ENCODE measurements at places on chromosomes 11 and 22.

GRCh38 chr11:132123854-132124835 is 753.7 kb downstream of the NTM start:
- no peak for DNase-seq

GRCh38 chr11:116930586-116930985 is 93.2 kb upstream of the APOA1 start:
- peak; percentile 62 for DNase-seq

DNA sequence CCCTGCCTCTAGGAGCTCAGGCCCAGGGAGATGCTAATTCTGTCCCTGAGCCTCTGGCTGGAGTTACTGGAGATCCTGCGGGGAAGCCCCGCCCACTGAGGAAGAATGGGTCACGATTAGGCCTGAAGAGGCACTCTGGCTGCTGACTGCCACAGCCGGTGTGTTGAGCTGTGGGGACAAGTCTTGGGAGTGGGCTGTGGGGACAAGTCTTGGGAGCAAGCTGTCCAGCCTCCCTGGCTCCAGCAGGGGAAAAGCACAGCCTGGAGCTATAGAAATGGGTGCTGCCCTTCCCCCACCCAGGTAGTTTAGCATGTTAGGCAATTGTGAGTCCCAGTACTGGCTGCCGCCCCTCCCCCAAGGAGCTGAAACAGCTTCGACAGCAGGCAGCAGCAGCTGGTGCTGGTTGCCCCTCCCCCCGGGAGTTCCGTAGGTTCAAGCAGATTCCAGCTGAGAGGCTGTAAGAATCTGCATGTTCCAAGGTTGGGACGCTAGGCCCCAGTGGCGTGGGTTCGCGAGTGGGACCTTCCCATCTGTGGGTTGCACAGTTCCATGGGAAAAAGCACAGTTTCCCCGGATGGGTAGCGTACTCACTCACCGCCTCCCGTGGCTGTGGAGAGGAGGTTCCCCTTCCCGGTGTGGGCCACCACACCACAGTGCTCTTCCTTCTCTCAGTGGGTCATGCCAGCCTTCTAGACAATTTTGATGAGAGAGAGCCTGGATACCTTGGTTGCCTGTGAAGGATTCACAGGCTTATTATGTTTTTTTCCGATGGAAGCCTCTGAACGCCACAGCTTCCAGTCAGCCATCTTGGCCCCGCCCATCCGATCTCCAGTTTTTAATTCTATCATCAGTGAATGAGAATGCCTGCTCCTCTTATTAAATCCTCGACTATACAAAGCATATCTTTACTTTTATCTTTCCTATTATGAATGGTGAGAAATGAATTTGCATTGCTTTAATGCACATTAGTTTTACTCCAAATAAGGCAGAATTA is 61.5 kb downstream of the MSANTD4 start:
- no peak for DNase-seq

GRCh38 chr11:22539821-22540256 is 85.8 kb downstream of the FANCF start:
- no peak for DNase-seq

DNA sequence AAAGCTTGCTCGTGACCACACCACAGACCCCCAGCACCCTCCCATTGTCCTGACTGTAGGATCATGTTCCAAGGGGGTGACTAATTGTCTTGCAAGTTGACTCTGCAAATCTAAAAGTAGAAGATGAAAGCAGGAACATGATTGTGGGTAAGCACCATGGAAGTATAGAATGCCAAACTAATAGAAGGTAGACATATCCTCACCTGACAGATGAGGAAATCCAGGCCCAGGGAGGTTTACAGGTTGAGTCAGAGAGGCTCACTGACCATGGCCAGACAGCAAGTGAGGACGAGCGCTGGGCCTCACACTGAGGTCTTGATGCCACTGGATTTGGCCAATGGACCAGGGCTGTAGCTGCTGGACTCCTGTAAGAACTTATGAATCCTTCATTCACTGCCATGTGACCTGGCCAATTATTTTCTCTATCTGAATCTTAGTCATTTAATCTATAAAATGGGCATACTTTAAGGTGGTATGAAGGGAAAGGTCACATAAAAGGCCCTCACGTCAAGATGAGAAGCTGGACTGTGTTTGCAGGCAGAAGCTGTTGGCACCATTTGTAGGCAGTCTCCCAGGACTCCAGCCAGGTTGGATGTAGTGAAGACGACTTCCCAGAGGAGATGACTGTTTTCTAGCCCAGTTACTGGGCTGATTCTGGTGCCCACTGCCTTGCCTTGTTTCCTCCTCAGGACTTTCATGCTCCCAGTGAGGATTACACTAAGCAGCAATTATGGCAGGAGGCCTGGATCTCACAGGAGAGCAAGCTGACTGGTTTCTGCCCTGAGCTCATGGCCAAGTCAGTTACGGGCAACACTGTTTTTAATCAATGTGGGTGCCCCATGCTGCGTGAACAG is 54.6 kb downstream of the GAB4 start:
- no peak for DNase-seq

GRCh38 chr11:19842505-19842904 is 129.9 kb downstream of the NAV2 start:
- no peak for DNase-seq

DNA sequence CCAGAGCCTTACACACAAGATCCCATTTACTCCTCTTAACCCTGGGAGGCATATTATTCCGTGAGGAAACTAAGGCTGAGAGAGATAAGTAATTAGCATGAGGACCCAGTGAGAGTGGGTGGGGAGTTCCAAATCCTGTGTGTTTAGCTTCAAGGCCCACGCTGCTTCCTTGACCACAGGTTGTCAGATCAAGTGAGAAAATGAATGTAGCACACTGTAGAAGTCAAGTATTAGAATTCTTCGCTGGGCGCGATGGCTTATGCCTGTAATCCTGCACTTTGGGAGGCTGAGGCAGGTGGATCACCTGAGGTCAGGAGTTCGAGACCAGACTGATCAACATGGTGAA is 3.8 kb downstream of the CYB561A3 start:
- no peak for DNase-seq

GRCh38 chr11:125425601-125426000 is 70.5 kb downstream of the FEZ1 start:
- no peak for DNase-seq

DNA sequence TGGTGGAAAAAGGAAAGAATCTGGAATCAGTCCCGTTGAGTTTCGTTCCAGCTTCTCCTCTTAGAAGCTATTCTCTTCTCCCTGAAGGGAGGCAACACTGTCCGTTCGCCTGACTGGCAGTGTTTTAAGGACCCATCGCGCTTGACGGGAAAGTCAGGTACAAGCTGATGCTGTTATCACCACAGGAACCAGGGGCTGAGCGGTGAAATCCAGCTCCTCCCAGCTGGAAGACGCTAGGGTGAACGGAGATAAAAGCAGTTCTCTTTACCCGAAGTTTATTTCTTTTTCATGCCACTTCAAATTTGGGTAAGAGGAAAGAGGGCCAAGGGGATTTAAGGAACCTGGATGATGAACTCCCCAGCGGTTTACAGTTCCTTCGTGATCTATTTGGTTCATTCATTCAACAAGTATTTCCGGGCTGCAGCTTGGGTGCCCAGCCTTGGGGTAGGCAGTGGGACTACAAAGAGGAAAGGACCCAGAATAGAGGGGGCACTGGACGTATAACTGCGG is 551 bp upstream of the DEUP1 start:
- no peak for DNase-seq

- no peak for DNase-seq
Observed at GRCh38 chr11:87972133-87972532, 203.1 kb downstream of the RAB38 start.

DNA sequence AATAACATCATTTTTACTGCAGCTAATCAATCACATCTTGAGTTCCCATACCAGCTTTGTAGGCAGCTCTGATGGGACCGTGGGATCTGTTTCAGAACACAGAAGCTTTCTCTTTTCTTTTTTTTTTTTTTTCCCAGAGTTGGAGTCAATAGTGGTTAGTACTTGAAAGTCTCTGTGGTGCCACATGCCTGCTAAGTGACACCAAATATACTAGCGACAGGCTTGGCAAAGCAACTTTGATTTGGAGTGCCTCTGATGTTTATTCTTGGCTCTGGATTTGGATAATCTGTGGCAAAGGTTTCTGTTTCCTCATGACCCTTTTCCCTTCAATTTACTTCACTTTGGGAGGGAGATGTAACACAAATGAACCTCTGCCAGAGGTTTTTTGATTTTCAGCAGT is 681.4 kb upstream of the TENM4 start:
- no peak for DNase-seq

- DNase-seq = no peak
Observed at GRCh38 chr11:115561116-115561515, 56.9 kb upstream of the CADM1 start.

DNA sequence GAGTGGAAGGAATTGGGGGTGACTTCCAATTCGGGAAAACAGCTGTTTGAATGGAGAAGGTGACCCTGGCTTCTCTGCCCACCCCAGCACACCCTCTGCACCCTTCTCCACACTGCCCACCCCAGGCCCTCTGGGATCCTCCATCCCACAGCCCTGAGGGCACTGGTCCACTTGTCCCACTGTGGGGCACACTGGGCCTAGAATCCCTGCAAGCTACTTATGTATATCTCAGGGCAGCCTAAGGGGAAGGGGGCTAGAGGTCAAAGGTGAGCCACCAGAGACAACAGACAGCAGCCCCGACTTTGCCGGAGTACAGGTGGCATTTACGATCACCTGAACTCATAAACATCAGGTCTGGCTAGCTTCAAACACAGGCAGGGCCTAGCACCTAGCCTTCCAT is 673 bp upstream of the SCUBE2 start:
- no peak for DNase-seq

GRCh38 chr11:122159861-122160260 is 43.8 kb upstream of the BLID start:
- no peak for DNase-seq

DNA sequence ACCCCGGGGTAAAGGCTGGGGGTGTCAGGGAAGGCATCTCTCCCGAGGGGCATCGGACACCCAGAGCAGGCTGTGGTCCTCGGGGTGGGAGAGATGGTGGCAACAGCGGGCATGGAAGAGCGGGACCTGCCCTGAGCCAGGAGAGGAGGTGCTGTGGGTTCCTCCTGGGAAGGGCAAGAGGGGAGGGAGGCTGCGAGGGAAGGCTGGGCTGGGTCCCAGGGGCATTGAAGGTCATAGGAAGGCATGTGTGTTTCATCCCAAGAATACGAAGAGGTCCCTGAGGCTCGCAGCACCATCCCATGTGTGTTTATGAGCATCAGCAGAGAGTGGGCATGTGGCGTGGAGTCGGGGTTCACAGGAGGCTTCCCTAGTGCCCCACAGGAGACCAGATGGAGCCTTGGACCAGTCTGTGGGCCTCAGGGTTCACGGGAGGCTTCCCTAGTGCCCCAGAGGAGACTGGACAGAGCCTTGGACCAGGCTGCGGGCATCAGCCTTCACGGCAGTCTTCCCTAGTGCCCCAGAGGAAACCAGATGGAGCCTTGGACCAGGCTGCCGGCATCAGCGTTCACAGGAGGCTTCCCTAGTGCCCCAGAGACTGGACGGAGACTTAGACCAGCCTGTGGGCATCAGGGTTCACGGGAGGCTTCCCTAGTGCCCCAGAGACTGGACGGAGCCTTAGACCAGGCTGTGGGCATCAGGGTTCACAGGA is 420.6 kb downstream of the BRD1 start:
- DNase-seq = no peak

DNA sequence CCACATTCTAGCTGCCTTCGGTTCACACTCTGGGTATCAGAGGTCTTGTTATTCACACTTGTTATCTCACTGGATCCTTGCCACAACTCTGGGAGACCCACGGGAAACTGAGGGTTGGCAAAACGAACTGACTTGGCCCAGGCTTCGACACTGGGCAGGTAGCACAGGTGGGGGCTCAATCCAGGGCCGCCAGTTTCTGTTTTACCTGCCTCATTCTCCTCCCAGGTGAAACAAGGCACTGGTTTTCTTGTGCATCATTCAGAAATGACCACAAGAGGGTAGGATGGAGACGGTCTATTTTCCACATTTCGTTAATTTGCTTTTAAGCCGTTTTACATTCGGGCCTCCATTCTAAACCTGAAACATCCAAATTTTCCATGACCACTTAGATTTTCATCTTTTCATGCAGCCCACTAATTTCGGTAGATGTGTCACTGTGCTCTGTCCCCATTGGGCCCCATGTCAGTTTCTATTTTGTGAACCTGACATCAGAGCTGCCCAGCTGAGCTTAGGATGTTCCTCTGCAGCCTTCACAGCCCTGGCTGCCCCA is 108.1 kb downstream of the KIAA1671 start:
- no peak for DNase-seq

DNA sequence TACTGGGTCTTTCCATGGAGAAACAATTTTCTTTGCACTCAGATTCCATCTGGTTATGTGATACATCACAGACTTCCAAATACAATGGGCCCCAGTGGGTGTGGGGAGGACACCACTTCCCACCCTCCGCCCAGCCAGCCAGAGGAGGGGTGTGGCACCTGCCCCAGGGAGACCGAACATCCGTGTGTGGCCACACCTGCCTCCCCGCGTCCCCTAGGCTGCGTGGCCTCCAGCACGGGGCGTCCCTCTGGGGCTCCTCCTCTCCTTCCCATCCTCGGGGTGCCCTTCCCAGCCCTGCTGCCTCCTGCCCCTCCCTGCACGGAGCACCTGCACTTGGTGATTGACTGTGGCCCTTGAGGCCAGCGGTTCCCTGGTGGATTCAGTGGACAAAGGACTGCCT is 49.1 kb downstream of the CERK start:
- no peak for DNase-seq

- DNase-seq = no peak
Observed at GRCh38 chr22:44429941-44430587, 68.0 kb downstream of the RTL6 start.

DNA sequence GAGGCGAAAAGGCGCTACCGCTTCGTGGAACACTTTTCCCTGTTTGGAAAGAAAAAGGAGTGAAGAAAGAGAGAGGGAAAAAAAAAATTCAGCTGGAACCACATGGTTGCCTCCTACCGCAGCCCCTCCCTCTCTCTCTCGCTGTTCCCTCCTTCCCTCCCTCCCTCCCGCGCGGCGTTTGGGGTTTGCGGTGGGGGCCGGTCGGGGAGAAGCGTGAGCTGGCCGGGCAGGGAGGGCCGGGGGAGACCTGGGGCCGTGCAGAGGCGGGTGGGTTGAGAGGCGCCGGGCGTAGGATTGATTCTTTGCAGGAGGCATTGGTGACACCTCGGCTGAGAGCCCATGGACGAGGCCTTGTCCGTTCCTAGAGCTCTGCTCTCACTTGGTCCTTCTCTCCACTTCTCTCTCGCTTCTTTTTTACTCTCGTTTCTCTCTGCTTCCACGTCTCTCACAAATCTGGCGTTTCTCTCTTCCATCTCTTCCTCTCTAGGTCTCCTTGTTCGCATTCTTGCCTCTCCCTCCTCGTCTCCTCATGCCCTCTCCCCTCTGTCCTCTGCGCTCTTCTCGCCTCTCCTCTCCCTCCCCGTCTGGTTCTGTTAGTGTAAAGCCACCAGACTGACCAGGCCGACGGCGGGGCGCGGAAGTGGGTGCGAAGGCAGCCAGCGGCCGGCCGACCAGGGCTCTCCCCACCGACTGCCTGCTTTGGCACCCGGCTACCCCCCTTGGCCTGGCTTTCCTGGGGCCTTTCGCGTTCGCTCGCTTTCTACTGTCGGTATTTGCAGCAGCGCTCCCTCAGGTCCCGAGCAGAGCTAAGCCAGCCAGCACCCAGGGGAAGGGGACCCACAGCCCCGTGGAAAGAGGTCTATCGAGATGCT is at the start of gene CLMP:
TSS of gene CLMP (minus strand) at position 61 of the 872 bp plus-strand sequence. CDS start 308 bp downstream, outside the sequence.
- DNase-seq = no peak

GRCh38 chr11:109512680-109513079 is 90.7 kb downstream of the C11orf87 start:
- no peak for DNase-seq

All from T-helper 2 cell (primary cell).